ENCODE measurements at places on chromosomes 5 and 9. TPM values are rescaled to one million over a fixed set of nuclear protein-coding genes. Genes with fewer than 3 reads are reported as not detected.

The OMD gene
- total RNA-seq, result not detected

The FOXI1 gene
- total RNA-seq, result not detected

The LPAR1 gene
- total RNA-seq, result 29.0 TPM

DNA sequence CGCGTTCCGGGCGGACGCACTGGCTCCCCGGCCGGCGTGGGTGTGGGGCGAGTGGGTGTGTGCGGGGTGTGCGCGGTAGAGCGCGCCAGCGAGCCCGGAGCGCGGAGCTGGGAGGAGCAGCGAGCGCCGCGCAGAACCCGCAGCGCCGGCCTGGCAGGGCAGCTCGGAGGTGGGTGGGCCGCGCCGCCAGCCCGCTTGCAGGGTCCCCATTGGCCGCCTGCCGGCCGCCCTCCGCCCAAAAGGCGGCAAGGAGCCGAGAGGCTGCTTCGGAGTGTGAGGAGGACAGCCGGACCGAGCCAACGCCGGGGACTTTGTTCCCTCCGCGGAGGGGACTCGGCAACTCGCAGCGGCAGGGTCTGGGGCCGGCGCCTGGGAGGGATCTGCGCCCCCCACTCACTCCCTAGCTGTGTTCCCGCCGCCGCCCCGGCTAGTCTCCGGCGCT, at the start of gene DAPK1:
Gene DAPK1 (plus strand): TSS at position 264 of the 442 bp plus-strand sequence. CDS start 1,211 bp downstream, outside the sequence.
- DNase-seq, result peak; percentile 90

GRCh38 chr5:39543335-39543734, 118.6 kb upstream of the DAB2 start:
- DNase-seq, result peak; percentile 12

DNA sequence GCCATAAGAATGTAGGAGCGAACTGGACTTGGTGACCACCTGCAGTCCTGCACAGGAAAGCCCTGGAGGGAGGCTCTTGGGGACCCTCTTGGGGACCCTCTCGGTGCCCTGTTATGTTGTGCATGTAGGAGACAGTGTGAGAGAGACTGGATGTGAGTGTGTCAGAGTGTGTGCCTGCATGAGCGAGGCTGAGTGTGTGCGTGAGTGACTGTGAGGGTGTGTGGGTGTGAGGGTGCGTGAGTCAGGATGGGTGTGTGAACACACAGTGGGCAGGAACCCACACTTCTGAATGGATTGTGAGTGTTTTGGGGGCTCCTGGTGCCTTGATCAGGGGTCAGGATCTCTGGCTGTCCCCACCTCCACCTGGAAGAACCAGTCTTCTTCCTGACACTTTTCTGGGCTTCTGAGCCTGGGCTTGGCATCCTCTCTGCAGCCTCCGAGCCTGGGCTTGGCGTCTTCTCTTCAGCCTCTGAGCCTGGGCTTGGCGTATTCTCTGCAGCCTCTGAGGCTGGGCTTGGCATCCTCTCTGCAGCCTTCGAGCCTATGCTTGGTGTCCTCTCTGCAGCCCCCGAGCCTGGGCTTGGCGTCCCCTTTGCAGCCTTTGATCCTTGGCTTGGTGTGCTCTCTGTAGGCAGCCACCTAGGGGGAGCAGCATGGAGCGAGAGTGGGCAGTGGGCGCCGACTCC, 25.6 kb upstream of the ANKRD33B start:
- no peak for DNase-seq

GRCh38 chr9:3458806-3459475, 66.9 kb downstream of the RFX3 start:
- DNase-seq, result peak; percentile 30
